Head of caudate nucleus (tissue), 42 donors: ENCODE measurements at places on chromosomes 12 and 14.

DNA sequence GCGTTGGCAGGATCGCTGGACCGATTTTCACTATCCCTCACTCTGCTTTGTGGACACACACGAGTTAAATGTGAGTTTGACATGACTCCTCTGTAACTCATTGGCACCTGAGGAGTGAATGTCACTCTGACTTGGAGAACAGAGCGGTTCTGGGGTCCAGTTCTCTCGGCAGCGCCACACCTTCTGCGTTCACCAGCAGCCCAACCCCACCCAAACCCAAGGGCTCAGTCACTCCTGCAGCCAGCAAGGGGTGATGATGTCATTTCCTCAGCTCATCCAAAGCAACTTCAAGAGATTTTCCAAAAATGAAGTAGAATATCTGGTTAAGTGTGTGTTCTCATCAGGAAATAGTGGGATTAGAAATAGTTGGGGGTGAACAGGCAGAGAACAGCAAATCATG lies 36.3 kb downstream of the ADGRD1 start:
- DNase-seq = no peak

- DNase-seq = no peak
Measured at GRCh38 chr12:79737875-79738718, 47.3 kb upstream of the PAWR start.

DNA sequence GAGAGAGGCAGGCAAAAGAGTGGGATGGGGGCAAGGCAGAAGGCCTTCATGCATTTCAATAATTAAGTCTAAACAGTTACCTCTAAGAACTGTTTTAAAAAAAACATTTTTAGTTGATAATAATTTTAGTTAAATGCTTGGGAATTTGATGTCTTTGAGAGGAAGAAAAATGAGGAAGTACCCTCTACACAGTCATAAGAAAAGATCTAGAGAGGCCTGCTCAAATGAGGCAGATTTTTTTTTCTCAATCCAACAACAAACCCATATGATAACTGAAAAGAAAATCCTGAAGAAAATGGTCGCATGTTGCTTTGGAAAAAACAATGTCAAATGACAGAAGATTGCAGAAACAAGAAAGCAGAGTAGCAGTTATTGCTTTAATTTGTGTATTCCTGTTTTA lies 25.6 kb downstream of the SINHCAF start:
- DNase-seq = no peak

- DNase-seq = no peak
Measured at GRCh38 chr12:128992550-128992949, 139.3 kb downstream of the GLT1D1 start.

GRCh38 chr14:51616724-51617409 lies 34.8 kb upstream of the FRMD6 start:
- no peak for DNase-seq

DNA sequence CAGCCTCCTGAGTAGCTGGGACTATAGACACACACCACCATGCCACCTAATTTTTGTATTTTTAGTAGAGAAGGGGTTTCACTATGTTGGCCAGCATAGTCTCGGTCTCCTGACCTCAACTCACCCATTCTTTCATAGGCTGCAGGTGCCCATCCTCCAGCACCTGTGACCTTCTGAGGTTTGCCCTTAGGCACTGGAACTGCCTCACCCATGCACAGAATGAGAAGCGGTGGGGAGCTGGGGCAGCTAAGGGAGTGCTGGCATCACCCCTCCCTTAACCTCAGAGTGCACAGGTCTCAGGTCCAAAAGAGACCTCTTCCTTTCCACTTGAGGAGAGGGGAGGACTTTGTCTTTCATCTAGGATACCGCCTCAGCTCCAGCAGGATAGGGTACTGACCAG lies 177.4 kb upstream of the CCDC198 start:
- no peak for DNase-seq

DNA sequence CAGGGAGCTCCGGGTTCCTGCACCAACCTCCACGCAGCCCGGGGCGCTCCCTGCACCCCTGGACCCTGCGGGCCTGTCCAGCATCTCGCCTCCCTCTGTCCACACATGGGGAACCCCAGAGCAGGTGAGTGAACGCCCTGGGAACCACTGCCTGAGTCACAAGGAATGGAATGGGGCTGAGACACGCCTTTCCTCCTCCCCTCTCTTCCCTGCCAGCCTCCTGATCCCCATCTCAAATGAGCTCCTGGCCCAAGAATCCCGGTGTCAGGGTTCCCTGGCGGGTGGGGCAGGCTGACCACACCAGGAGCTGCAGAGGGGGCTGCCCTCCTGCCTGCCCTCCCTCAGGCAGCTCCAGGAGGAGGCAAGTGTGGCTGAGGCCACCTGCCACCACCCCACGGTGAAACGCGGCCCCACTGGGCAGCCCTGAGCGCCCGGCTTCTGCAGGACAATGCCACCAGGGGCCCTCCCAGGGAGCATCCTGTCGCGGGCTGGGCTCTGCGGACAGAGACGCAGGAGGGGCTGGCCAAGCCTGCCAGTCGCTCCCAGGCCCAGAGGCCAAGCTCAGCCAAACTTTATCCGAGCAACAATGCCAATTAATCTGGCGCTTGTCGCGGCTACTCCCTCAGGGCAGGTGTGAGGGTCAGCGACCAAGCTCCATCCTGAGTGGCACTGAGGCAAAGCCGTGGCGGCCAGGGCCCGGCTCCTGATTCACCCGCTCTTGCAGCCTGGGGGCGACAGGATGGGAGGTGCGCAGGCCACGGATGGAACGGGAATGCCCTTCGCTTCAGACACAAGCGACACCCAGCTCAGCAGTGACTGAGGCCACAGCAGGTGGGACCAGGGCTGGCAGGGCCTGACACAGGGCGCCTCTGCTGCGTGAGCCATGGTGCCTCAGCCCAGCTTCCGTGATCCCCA lies 44.3 kb downstream of the GALNT9 start:
- no peak for DNase-seq

GRCh38 chr12:71183846-71184245 lies 26.0 kb upstream of the TSPAN8 start:
- no peak for DNase-seq

DNA sequence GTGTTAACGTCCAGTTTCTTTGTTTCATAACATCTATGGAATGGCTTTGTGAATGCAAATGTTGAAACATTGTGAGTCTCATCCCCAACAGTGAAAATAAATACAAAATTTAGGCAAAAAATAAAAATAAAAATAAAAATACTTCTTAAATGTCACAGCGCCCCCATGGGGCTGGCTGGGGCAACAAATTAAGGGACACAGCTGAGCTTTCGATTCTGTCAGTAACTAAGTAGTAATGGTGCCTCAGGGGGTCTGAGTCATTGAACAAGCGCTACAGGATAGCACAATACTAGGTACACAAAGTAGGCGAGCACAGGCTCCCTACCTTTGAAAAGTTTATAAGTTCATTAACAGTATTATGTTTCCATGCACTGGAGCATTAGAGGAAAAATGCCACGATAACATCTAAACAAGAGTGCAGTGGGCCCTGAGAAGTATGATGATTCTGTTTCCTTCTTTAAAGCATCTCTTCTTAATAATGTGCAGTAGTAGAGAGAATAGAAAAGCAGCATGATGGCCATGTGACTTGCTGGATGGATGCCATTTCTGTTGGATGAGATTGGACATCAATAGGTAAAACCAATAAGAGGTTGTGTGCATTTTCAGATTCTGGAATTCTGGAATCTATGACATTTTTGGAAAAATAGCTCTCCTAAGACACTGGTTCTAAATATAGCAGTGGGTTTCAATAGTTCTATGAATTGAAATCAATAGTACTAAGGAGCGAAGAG lies 667.2 kb downstream of the DIO2 start:
- no peak for DNase-seq

- no peak for DNase-seq
Measured at GRCh38 chr12:129564768-129565167, 339.1 kb downstream of the TMEM132D start.

DNA sequence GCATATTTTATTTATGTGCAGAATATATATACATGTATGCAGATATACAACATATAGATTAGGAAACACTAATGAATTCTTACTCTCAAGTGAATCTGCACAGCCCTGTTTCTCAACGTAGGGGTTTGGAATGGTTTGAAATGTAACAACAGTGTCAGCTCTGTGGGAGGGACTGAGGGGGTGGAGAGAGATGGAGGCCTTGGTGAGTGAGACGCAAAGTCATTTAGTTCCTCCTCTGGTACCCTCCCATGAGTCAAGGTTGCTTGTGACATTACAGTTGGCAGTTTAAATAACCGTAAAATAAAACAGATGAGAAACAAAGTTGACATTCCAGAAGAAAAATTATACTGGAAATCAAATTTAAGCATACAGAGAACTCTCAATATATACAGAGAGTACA lies 313.0 kb upstream of the PRKD1 start:
- DNase-seq = no peak

- no peak for DNase-seq
Measured at GRCh38 chr12:19937161-19937560, 431.2 kb upstream of the PDE3A start.

DNA sequence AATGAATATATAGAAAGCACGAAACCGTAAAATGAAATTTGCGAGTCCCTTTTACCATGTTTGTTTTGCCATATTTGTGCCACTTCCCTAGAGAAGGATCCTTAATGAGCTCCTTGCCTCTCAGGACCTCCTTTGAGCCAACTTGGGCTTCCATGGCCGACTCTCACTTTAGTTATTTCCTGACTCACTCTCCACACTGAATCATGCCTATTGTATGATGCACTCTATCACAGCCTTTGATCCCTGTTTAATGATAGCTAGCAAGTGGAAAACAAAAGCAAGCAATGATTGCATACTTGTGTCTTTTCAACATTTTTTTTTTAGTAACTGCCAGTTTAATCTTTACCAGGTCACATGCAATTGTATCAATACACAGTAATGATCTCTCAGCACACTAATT lies 153.2 kb downstream of the CCER1 start:
- DNase-seq = no peak

DNA sequence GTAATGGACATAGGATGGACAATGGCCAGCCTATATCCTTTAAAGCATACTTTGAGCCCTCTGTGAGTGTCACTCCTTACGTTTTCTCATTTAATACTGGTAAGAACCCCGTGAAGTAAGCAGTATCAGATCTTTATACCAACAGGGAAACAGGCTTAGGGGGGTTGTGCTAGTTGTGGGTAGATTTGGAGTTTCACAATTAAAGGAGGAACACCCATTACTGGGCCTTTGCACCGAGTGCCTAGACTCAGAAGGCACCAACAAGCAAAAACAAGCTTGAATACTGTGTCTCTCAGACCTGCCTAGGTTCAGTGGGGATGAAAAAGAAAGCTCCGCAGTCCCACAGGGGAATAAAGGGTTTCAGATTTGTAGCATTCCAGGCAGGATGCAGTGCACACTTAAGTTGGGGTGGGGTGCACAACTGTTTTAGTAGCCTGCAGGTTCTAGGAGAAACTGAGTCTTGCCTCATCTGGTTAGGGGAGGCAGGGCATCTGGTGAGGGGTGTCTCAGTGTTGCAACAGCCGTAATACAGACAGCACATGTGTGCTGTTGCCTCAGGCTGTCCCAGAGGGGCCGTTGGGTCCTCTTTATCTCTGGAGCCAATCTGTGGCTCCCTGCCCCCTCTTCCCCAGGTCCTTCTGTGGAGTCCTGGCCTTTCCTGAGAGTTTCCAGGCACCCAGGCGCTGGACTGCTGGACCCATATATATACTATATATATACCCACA lies 51.2 kb downstream of the IRAK3 start:
- no peak for DNase-seq

GRCh38 chr12:12032851-12033797 lies 37.6 kb upstream of the BCL2L14 start:
- DNase-seq = peak; percentile 85

- DNase-seq = no peak
Measured at GRCh38 chr14:86892152-86892956, 1100.6 kb downstream of the GALC start.

DNA sequence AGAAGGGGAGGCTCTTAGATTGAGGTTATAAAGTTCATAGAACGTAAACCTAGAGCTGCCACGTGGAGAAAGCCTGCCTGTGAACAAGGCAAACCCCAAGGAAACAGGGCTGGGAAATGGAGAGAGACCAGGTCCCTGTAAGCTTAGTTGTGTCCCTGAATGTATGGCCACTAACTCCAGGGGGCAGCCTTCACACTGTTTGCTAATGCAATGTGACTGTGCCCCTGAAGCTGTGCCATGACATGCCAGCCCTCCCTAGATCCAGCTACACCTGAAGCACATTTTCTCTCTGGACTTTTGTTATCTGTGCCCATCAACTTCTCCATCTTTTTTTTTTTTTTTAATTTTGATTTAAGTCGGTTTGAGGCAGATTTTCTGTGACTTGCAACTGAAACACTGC lies 60.6 kb upstream of the TMCC3 start:
- DNase-seq = no peak

- DNase-seq = no peak
Measured at GRCh38 chr12:50220363-50220995, 53.3 kb upstream of the CERS5 start.

DNA sequence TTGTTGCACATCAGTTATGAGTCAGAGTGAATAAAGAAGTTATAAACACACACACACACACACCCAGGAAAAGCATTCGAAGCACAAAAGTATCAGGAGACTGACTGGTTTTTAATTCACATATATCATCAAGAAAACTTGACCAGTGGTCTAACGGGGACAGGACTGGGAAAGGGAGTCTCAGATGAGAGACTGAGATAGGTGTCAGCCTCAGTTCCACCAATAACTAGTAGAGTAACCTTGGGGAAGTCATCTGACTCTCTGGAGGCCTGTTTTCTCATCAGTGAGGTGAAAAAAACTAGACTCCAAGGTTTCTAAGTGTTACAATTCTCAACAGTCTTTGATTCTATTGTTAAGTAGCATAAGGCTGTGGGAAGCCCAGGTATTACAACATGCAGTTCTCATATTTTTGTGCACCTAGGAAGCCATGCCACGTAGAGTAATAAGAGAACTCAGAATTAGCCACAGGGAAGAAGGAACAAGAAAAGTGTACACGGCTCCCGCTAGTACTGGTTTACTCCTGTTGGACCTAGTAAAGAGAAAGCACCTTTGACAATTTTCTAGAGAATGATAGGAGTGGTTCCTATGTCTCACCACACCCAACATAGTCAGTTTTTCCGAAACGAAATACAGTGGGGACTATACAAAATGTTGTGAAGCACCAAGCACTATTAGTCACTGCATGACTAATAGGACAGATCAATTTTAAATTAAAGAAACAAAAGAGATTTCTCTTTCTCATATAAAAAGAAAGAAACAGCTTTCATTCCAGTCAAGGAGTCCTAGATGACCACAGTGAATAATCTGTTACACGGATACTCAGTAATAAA lies 5.0 kb downstream of the PPTC7 start:
- no peak for DNase-seq

- DNase-seq = no peak
Measured at GRCh38 chr12:116538682-116539305, 20.4 kb upstream of the MAP1LC3B2 start.

- DNase-seq = no peak
Measured at GRCh38 chr12:5900533-5901205, 44.4 kb downstream of the ANO2 start.

GRCh38 chr12:7907009-7907408 lies 29.0 kb downstream of the SLC2A3 start:
- DNase-seq = no peak

GRCh38 chr12:109611223-109611622 lies 37.6 kb downstream of the MVK start:
- DNase-seq = no peak

GRCh38 chr12:7008864-7009263 lies 9.4 kb downstream of the LPCAT3 start:
- no peak for DNase-seq

GRCh38 chr12:21276826-21277225 lies 57.9 kb downstream of the SLCO1A2 start:
- DNase-seq = no peak

- DNase-seq = no peak
Measured at GRCh38 chr12:104662203-104662602, 205.5 kb downstream of the CHST11 start.
